Mammary epithelial cell (primary cell): ENCODE measurements at places on chromosomes 1 and 21. TPM values are rescaled to one million over a fixed set of nuclear protein-coding genes. Genes with fewer than 3 reads are reported as not detected.

TEKT2 gene
- not detected for total RNA-seq

PEA15 gene
- total RNA-seq = 132 TPM

CD84 gene
- not detected for total RNA-seq

KRTAP19-1 gene
- total RNA-seq = not detected

FNDC5 gene
- total RNA-seq = not detected in 2 replicates

RUNX3 gene
- 0.13 and 0.42 TPM in 2 replicates for total RNA-seq

ADCY10 gene
- total RNA-seq = 0.05 TPM in 1 of 2 replicates, not detected in the other

OR2T2 gene
- not detected in 2 replicates for total RNA-seq

BCL2L15 gene
- total RNA-seq = not detected

GCSAML gene
- total RNA-seq = not detected in 2 replicates

KCNT2 gene
- 0.33 TPM for total RNA-seq

ERVH48-1 gene
- total RNA-seq = not detected in 2 replicates

GNB1 gene
- 105 TPM for total RNA-seq
